ENCODE measurements at places on chromosomes 6 and 20.

DNA sequence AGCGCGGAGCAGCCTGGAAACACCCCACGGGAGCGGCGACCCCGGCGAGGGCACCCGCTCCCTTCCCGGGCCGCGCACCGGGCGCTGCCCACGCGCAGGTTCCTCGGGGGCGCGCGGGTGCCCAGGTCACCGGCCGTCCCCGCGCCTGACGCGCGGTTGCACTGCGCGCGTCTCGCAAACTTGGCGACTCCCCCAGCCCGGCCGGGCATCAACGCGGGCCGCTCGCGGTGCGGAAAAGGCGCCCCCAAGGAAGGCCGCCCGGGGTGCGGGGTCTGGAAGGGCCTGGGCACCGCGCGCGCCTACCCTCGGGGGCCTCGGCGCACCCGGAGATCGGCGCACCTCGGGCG lies 555 bp upstream of the ZBTB46 start:
- no peak for DNase-seq

DNA sequence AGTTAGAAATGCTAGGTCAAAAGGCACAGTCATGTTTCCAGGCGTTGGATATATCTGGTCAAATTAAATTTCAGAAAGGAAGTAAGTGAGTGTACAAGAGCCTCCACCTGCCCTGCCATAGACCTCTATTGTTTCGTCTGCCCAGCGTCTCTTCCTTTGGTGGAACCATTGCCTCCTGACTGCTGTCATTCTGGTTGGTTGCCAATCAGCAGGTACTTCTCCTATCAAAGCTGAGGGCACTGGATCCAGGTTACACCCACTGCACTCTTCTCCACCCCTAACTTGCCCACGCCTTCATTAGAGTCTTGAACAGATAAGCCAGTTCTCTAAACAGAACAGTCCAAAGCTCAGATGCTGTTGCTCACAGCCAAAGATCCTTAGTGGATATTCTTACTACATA lies 2.6 kb upstream of the WFDC5 start:
- DNase-seq, result no peak

DNA sequence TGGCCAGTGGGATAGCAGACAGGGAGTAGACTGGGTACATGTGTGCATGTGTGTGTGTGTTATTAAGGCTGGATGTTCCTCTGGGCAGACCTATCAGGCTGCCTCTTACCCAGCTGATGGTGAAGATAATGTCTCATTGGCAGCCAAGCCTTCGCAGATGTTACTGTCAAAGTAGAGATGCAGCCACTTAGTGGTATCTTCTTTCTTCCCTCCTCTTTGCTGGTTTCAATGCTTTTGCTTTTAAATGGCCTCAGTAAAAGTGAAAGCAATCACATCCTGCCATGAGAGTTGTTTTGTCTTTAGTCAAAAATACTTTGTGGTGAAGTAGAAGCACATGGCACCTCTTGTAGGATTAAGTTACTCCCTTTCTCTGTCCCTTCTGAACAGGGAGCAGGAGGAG lies 57.5 kb downstream of the SNRNP48 start:
- no peak for DNase-seq

- DNase-seq, result no peak
These were observed 472.0 kb downstream of the CD109 start for GRCh38 chr6:74167976-74168375.

DNA sequence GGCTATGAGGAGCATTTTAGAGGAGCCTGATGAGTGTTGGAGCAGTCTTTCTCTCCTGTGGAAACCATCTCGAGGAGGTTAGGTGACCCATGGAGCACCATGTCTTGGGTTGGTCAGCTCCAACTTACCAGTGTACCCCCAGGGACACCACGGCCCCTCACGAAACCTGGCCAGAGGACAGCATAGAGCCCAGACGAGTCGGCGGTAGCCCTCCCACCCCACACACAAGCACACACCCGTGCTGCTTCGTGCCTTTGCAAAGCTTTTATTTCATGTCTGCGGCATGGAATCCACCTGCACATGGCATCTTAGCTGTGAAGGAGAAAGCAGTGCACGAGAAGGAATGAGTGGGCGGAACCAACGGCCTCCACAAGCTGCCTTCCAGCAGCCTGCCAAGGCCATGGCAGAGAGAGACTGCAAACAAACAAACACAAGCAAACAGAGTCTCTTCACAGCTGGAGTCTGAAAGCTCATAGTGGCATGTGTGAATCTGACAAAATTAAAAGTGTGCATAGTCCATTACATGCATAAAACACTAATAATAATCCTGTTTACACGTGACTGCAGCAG lies 53.6 kb downstream of the EZR start:
- DNase-seq, result no peak

- no peak for DNase-seq
These were observed 58.1 kb upstream of the REV3L start for GRCh38 chr6:111541026-111541681.

Data from activated CD4-positive, CD25-positive, alpha-beta regulatory T cell treated with anti-CD3 and anti-CD28 coated beads, Interleukin-2, amount 50 U/mL, for 16 hours (primary cell).